ENCODE measurements at places on chromosomes 16 and 17.

GRCh38 chr17:45783593-45784292, 377 bp upstream of the CRHR1 start:
- peak; percentile 30 for DNase-seq

DNA sequence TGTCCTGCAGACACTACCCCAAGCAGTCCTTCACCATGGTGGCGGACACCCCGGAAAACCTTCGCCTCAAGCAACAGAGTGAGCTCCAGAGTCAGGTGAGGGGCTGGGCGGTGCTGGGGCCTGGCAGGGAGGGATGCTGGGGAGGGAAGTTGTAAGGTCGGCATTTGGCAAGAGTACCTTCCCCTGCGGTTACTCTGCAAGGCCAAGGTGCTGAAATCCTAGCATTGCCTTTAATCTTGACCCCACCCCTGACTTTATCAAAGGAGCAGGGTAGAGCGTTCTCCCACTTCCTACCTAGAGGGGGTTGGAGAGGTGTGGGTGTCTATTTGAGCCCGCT, 20.5 kb downstream of the LASP1 start:
- DNase-seq = no peak

GRCh38 chr16:77068402-77068801, 122.6 kb upstream of the MON1B start:
- no peak for DNase-seq

DNA sequence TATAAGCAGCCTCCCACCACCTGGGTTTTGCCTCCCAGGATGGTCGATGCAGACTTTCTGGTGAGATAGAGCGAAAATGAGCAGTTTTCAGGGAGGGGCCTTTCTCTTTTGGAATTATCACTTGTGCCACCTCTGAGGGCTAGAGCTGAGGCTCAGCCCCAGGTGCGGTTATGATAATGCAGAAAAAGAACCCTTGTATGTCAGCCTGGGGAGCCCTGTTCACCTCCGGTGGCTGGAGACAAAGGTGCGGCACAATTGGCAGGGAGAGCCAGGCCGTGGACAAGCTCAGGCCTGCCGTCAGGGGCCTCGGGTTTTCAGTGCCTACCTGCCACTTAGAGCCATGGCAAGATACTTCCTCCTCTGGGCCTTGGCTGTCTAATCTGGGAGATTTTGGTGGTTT, 4.4 kb downstream of the SCPEP1 start:
- no peak for DNase-seq

- no peak for DNase-seq
Measured at GRCh38 chr16:20839504-20839903, 33.2 kb downstream of the REXO5 start.

DNA sequence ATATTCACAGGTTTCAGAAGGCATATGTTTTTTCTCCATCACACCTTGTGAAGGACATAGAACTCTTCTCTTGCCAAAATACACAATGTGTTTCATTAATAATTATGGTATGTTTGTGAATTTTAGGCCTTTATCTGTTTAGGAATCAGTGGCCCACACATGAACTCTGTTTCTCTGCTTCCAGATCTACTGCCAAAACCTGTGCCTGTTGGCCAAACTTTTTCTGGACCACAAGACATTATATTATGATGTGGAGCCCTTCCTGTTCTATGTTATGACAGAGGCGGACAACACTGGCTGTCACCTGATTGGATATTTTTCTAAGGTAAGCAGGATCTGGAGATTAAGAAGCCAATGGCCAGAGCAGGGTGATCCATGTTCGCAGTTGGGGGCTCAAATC, 26.4 kb downstream of the TAC4 start:
- DNase-seq = no peak

GRCh38 chr17:31052187-31052889, 42.4 kb upstream of the NF1 start:
- no peak for DNase-seq

DNA sequence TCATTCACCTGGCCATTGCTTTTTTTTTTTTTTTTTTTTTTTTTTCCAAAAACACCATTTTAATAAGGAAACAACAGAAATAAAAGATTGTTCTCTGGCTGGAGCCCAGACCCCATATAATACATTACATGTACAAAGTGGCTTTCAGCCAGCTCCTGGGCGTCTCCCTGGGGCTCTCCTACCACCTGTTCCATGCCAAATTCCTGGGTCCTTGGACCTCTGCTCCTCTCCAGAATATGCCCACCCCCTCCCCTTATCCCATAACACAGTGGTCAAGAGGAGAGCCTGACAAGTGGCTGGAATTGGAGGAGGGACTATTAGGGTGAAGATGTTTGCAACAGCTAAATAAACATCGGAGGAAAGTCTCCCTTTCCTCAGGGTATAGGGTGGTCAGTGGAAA, 3.6 kb upstream of the PHF12 start:
- no peak for DNase-seq

- DNase-seq = no peak
Measured at GRCh38 chr17:38746849-38747462, 1.2 kb downstream of the PCGF2 start.

DNA sequence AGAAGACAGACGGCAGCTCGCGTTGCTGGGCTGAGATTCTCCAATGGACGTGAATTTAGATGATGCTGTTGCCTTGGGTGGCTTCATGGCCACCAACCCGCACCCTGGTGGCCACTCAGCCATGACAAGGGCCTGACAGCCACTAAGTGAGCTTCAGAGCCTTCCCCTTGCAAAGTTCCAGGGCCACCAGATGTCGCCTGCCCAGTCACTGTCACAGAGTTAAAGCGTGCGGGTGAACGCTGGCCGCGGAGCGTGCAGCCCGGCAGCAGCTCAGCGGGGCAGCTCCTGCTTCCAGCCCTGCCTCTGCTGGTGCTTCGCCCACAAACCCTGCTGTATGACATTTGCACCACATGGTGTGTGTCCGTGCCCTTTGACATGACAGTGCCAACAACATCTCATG, 13.3 kb upstream of the KREMEN2 start:
- no peak for DNase-seq

- DNase-seq = no peak
Measured at GRCh38 chr17:7144213-7144612, 29.6 kb upstream of the ASGR2 start.

GRCh38 chr17:30363715-30364202, 15.0 kb upstream of the CPD start:
- DNase-seq = no peak

GRCh38 chr16:49738832-49739231, 117.1 kb downstream of the ZNF423 start:
- DNase-seq = no peak

DNA sequence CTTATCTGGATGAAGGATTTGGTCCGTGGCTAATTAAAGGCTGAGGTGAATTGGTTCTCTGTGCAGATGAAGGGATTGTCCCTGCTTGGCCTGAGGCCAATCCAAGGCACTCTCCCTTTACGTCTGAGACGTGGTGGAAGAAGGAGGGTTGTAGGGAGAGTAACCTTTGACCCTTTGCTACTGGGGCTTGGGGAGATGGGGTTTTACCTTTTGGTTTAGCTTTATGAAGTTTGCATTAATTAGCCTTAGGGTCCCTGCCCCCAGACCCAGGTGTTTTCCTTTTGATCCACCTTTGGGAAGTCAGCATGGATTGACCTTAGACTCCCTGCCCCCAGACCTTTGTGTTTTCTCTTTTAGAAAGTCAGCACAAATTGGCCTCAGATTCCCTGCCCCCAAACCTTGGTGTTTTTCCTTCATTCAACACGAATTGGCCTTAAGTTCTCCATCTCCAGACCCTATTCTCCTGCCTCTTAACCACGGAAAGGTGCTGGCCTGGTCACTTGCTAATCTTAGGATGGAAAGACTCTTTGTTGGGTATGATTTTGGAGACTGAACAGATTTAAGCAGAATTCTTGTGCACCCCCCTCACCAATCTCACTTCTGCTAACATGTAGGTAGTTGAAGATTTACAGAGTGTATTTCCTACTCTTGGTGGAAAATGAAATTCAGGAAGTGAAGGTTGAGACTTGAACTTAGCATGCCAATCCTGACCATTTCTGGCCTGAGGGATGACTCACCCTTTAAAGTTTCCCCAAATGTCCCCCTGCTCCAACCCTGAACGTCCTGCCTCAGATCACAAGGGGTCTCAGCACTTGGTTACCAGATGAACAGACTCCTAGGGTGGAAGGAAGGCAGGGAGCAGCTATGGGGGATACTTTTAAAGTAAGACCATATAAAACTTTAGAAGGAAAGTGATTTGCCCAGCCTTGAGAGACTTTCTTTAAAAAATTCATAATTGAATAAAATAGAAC, 23.1 kb upstream of the MMD start:
- DNase-seq = no peak

DNA sequence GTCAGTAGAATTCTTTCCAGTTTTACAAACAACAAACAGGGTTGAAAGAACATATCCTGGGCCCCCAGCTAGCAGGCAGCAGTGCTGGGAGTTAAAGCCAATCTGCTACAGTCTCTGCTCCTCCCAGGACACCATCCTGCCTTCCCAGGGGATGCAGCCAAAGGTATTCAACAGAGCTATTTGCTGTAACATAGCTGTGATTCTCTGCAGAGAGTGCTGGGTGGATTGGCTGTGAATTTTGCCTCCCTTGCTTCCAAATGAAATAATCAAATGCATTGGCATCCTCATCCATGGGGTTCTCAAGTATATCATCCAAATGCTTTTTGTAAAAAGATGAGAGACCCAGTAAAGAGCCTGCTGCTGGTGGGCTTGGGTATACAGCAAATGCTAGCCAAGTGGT, 124.3 kb downstream of the NPIPB5 start:
- DNase-seq = no peak

DNA sequence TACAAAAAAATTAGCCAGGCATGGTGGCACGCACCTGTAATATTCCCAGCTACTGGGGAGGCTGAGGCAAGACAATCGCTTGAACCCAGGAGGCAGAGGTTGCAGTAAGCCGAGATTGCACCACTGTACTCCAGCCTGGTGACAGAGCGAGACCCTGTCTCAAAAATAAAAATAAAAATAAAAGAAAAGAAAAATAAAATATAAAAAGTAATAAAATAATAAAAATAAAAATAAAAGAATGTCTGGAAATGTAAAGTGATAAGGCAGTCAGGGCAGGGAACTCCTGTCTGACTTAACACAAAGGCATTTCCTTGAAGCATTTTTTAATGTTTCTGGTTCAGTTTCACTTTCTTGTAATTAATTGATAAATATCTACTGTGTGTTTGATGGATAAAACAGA, 34.7 kb upstream of the DNAJA2 start:
- no peak for DNase-seq

- no peak for DNase-seq
Measured at GRCh38 chr16:56268799-56269198, 77.5 kb downstream of the GNAO1 start.

GRCh38 chr17:29918922-29919856, 10.8 kb downstream of the SSH2 start:
- no peak for DNase-seq

DNA sequence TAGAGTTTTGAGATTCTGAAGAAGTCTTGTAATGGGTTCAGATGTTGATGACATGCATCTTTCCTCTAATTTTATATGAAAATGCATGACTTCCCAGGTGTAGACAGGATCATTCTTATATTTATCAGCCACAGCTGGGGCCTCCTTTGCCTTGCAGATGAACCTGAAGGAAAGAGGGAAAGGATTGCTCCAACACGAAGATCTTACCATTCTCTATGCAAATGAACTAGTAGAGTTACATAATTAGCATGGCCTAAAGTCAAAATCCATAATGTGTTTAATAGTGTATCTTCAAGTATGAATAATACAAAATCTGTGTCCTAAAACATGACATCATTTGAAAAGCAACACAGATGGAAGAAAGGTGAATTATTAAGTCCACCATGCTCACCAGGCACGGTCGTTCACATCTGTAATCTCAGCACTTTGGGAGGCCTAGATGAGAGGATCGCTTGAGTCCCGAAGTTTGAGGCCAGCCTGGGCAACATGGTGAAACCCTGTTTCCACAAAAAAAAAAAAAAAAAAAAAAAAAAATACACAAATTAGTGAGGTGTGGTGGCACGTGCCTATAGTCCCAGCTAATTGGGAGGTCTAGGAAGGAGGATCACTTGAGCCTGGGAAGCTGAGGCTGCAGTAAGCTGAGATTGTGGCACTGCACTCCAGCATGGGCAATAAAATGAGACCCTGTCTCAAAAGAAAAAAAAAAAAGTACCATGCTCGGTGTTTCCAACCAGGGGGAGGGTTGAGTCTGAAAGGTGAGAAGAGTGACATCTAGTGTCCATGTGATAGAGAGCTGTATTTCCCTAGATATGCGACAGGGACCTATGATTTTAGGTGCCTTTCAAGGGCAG, 6.3 kb downstream of the VWA3A start:
- peak; percentile 56 for DNase-seq

DNA sequence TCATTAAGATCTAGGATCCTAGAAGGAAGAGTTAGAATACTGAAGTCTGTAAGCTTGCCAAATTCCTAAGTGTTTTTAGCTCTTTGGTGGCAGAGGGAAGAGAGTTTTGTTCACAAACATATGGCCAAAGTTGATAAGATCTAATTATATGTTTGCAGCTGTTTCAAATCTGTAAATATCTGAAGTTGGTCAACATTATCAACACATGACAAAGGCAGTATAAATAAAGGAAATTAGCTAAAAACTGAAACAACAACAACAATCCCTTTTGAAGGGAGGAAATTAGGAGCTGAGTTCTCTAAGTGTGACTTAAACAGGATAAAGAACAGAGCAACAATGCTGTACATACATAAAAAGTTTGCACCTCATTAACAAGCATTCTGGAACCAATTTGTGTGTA, 208.7 kb downstream of the KCNJ2 start:
- DNase-seq = no peak

DNA sequence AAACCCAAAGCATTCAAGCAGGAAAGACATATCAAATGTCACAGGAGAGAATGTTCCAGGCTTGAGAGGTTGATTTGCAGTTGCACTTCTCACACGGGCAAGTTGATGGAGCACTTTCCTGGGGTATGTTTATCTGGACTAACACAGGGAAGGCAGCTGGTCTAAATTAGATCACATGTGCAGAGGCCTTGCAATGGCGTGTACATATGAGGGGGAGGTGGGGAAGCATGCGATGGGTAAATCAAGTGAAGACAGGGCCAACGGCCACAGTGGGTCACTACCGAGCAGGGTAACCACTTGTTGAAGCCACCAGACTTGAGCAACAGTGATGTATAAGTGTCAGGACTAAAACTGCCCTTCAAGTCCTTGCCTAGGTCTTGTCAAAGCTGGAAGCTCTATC, 156.6 kb upstream of the MAF start:
- no peak for DNase-seq

- DNase-seq = no peak
Measured at GRCh38 chr17:67663457-67663856, 54.3 kb upstream of the NOL11 start.

GRCh38 chr16:9279291-9280068, 188.0 kb downstream of the HAPSTR1 start:
- DNase-seq = no peak

DNA sequence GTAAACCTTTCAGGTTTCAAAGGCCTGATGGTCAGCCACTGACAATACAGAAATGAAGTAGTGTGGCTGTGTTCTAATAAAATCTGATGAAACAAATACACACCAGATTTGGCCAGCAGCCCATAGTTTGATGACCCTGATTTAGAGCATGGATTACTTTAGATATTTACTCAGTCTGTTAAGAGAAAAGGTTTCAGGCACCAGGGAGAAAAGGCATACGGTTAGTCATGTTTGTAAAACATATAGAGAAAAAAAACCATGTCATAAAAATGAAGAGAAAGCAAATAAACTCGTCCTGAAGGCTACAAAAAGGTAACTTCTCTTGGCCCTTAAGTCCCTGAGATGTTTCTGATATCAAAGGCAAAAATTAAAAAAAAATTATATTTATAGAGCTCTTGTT, 112.1 kb downstream of the ADAMTS18 start:
- peak; percentile 74 for DNase-seq
